ENCODE measurements at places on chromosomes 11 and 22. TPM values are rescaled to one million over a fixed set of nuclear protein-coding genes. Genes with fewer than 3 reads are reported as not detected.

TMPRSS13 gene
- not detected for polyA plus RNA-seq

OR52N4 gene
- not detected for polyA plus RNA-seq

RNF215 gene
- polyA plus RNA-seq, result 40.5 TPM

KCNK4 gene
- 1.0 TPM for polyA plus RNA-seq

CHRDL2 gene
- polyA plus RNA-seq, result not detected

GRAMD4 gene
- polyA plus RNA-seq, result 35.6 TPM

OR51G1 gene
- not detected for polyA plus RNA-seq

PHLDA2 gene
- polyA plus RNA-seq, result not detected

ANKRD13D gene
- polyA plus RNA-seq, result 111 TPM

ADORA2A gene
- polyA plus RNA-seq, result 2.9 TPM

UQCC3 gene
- polyA plus RNA-seq, result 8.4 TPM

All from neural cell (in vitro differentiated cells).